NCI-H2171 (cell line): ENCODE measurements at places on chromosomes 13 and 19.

DNA sequence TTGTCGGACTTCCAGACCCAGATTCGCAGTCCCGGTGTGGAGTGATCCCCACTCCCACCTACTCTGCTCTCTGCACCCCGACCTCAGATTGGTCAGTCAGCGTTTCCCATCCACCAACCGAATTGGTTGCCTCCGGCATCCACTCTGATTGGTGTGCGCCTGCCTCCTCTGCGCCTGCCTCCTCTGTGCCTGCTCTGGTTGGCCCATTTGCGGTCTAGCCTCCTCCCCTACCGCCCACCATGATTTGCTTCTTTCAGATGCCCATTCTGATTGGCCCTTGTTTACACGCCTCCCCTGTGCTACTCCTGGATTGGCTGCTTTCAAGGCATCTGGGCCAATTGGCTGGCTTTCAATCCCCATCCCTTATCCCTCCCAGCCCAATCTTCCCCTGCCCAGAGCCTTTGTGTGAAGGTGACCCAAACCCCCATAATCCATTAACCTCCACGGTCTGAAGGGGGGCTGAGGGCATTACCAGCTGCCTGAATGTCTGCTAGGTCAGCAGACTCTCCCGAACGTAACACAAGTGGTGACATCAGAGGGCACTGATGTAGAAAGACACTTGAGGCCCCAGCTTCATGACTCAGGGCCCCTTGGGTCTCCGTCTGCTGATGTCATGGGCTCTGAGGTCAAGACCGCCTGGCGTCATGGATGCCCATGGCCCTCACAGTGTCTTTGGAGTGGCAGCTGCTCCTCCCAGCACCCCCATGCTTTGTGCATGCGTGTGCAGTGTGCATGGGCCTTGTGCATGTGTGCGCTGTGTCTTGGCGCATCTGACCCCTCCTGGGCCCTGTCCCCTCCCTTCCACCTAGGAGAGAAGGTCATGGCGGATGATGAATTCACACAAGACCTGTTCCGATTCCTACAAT is 80.4 kb downstream of the MAP4K1 start:
- no peak for DNase-seq

DNA sequence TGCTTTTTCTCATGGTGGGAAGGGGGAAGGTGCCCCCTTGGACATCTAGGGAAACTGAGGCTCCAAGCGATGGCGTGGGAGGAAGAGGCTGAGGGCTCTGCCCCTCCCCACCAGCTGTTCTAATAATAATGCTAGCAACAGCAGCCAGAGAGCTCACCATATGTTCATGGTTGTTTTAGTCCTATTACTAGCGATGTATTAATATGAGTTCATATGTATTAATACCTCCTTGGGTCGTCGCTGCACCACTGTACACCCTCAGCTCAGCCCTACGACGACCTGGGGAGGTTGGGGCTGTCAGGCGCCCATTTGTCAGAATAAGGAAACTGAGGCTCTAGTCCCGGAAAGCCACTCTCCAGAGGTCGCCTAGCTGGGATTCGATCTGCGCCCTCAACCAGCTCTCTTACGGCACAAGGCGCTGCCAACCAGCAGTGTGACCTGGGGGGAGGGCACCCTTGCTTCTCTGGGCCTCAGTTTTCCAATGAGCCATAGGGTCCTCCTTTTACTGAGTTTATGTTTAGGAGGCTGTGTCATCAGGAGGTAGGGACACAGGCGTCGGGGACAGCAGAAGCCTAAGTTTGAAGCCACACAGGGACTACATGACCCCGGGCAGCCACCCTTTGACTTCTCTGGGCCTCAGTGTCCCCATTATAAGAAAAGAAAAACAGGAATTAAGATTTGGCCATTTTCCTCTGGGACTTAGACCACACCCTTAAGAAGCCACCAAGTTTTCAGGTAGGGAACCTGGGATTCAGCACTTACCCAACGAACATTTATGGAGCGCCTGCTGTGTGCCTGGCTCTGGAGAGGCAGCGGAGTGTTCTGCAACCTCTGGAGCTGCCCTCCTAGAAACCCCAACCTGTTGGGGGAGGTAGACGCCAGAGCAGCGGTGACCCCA is 664 bp downstream of the MAST3 start:
- peak; percentile 43 for DNase-seq

- no peak for DNase-seq
Observed at GRCh38 chr19:41543582-41543981, 32.4 kb upstream of the CEACAM21 start.

DNA sequence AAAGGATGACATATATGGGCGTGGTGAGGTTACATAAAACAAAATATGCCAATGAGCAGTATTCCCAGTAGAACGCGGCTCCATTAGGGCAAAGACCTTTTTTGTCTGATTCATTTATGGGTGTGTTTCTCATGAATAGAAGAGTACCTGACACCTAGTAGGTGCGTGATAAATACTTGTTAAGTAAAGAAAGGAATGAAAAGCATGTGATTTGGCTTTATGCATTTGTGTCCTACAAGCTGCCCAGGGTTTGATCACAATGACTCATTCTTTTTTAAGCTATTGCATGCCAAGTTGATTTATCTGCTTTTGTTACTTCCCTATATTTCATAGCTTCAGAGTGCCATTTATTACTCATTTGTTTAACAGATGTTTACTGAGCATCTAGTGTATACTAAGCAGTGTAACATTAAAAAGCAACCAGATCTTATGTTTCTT is 19.1 kb upstream of the KCTD4 start:
- DNase-seq: no peak

DNA sequence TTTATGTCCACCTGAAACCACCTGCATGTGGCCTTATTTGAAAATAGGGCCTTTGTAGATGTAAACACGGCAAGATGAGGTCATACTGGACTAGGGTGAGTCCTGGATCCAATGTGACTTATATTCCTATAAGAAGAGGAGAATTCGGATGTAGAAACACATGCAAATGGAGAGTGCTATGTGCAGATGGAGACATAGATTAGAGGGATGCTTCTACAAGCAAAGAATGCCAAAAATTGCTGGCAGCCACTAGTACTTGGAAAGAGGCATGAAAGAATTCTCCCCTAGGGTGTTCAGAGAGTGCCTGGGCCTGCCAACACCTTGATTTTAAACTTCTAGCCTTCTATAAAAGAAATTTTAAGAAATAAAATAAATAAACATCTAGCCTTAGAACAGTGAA is 226.1 kb downstream of the RFC3 start:
- DNase-seq: no peak

- DNase-seq: no peak
Observed at GRCh38 chr19:19696386-19696785, 27.7 kb downstream of the ZNF101 start.

DNA sequence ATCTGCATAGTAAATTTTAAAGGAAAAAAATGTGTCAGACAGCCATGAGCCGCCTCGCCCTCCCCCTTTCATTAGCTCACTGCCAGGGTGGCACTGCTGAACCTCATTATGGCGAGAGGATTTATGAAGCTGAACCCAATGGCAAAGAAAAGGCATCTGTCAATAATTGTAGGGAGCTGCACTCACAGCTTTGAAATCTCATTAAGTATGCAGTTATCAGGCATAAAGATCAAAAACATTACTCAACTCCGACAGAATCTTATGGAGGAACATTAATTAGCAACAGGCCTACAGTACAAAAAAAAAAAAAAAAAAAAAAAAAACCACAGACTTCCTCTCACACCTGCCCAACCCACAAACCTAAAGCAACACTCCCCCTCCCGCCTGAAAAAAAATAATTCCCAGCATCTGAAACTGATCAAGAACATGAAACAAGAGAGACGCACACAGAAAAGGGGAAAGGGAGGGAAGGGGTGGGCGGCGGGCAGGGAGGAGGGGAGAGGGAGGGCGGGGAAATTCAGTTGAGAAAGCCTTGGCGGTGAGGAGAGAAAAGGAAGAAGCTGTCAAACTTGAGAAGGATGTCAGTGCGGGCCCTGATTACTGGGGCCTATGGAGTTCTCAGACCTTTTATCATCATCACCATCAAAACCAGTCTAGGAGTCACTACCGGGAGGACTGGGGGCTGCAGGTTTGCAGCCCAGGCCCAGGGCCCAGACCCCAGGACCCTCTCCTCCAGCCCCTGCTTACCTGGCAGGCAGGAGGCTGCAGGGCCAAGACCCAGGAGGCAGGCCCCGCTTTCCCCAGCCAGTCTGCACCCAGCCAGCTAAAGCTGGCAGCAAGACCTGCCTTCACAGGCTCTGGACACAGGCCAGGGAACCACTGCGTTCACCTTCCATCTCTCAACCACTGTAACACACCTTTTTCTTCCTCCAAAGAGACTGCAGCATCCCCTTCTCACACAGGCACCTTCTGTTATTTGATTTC is 8.9 kb downstream of the TSHZ3 start:
- no peak for DNase-seq

DNA sequence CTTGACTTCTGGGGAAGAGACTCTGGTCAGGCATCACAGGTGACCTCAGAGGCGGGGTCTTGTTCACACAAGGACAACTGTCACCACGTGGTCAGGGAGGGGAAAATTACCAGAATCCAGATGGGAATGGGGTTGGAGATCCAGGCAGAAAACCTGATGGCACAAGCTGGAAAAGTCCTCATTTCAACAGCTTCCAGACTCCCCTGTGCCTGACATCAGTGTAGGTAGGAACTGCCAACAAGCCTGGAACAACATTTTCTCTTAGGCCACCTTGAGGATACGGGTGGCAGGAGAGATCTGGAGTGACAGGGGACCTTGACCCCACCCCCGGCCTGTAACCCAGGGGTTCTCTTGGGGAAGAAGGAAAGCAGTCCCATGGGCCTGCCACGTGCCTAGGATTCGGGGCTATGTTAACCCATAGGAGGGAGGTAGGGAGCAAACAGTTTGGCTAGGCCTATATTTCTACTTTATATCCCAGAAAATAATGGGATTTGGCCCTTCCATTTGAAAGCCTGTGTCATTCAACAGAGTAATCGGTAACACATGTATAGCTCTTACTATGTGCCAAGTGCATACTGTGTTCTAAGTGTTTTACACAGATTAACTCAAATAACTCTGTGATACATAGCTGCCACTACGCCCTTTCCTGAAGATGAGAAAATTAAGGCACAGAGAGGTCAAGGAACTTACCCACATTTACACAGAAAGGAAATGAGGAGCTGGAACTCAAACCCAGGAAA is 44.9 kb upstream of the C13orf42 start:
- no peak for DNase-seq

DNA sequence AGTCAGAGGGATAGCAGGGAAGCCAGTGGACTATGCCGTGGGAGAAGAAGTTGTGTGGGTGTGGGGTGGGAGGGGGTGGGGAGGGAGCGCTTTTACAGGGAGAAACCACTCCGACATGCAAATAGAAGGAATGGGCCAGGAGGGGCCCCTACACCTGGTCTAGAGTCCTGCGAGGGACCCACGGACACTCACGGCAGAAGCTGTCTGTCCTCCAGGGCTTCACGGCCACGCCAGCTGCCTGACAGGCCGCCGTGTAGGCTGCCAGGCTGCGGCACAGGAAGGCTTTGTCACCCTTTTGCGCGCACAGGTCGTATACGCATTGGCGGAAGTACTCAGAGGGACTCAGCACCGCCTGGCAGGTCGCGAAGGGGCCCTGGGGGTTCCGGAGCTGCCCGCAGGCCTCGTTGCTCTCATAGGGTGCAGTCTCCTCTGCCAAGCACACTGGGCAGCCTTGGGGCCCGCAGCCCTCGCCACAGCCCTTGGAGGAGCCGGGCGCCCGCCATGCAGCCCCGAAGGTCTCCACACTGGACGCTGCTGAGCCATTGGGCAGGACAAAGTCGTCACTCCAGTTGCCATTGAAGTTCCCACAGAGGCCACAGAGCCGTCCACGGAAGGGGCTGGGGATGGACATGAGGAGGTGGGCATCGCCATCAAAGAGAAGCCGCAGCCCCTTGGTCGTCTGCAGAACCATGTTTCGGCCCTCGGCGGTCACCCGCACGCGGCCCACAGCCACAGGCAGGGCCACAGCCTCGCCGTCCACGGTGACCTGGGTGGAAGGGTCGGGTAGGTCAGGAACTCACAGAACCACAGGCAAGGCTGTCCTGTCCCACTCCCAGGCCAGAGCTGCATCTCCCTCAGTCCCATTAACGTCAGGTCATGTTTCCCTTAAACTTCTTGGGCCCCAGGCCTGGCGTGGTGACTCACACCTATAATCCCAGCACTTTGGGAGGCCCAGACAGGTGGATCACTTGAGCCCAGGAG is 26.0 kb upstream of the FBL start:
- DNase-seq: no peak

GRCh38 chr13:26695891-26696311 is 64.7 kb downstream of the GPR12 start:
- DNase-seq: no peak

DNA sequence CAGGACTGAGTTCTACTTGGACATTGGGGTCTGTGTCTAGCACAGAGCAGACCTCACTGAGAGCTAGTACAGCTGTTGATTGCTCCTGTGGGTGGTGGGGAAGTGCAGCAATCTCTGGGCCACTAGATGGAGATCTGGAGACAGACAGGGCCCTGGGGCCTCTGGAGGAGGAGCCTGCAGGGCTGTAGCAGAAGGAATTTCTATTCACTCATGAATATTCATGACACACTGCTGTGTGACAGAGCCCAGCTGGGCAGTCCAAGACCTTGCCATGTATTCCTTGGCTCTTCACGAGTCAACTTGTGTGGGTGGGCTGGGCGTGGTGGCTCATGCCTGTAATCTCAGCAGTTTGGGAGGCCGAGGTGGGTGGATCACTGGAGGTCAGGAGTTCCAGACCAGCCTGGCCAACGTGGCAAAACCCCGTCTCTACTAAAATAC is 37.5 kb downstream of the SUGP2 start:
- peak; percentile 7 for DNase-seq

GRCh38 chr13:24176351-24177101 is 16.0 kb downstream of the SPATA13 start:
- DNase-seq: no peak

DNA sequence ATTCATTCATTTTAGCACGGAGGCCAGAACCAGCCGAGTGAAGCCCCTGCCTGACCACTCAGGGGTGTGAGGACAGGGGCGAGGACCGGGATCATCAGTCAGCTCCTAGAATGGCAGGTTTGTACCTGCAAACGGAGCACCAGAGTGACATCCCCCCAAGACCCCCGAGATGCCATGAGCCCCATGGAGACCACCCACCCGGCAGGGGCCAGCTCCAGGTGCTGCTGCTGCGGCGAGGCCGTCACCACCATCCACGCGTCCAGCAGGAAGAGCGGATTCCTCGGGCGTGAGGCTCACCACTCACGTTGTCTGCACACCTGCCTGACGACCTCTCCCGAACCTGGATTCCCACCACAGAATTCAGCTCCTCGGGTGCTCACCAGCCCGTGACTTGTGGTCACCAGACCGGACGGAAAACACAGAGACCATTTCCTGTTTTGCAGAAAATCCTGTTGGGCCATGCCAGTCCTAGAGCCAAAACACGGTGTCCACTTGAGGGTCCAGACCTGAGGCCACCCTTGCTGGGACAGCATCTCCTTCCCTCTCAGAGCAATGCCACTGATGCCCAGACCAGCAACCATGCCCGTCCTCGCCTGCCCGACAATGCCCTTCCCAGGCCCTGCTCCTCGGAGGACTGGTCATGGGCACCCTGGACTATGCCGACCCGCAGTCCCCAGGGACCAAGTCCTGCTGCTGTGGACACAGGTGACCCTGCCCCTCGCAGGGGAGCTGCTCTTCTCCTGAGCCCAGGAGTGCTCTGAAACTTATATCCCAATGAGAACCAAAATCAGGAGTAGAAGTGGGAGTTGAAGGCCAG is 74.2 kb downstream of the RASA3 start:
- no peak for DNase-seq

GRCh38 chr13:71244161-71244560 is 622.8 kb downstream of the DACH1 start:
- DNase-seq: no peak

- no peak for DNase-seq
Observed at GRCh38 chr13:45628094-45628493, 12.6 kb upstream of the ERICH6B start.
